ENCODE measurements at places on chromosomes 6 and 20.

DNA sequence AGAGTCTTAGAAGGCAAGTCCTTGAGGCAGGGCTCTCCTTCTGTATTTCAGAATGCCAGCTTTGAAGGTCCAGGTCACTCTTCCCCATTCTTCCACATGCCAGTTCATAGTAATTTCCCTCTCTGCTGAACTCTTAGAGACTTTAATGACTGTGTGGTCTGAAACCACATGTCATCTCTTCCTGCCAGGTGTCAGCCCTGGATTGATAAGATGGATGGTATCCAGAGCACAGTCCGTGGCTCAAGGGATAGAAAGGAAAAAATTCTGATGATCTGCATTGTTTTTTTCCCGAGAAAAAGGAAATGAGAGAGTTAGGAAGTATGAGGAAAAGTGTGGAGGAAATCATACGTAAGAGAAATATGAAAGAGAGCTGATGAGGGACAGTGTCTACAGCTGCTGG, 250.9 kb downstream of the TPBG start:
- no peak for DNase-seq

- DNase-seq = no peak
These were observed 147.1 kb downstream of the PRL start for GRCh38 chr6:22149501-22150367.

DNA sequence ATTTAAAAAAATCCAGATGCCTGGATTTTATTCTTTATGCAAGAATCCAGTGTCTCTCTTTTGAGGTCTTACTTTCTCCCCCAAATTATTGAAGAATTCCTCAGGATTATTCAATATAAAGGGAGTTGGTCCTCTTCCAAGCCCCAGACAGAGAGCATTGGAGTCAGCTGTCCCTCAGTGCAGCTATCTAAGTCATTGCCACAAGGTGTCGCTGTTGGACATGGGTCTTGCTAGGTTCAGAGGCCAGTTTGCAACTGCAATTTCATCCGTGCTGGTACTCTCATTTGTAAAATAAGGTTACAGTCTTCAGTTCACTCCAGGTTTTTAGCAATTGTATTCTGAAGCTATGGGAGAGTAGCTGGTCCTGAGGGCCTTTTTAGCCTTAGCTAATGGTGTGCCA, 27.8 kb downstream of the CCN2 start:
- DNase-seq = peak; percentile 67

GRCh38 chr6:15948930-15949900, 179.7 kb upstream of the MYLIP start:
- DNase-seq = peak; percentile 74

DNA sequence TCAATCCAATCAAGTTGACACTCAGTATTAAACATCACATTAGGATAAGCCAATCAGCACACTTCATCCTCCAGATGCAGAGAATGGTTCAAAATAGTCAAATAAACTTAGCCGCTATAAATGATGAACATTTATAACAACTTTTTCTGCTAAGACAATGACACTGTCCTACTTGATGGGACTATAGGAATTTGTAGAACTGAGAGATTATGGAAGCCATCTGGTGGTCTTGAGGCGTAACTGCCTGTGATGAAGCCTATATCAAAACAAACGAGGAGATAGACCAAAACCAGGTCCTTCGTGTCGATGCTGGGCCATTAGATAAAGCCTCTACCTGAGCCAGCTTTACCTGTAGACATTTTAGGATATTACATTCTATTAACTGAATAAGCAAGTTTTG, 631.1 kb downstream of the COL12A1 start:
- DNase-seq = no peak

DNA sequence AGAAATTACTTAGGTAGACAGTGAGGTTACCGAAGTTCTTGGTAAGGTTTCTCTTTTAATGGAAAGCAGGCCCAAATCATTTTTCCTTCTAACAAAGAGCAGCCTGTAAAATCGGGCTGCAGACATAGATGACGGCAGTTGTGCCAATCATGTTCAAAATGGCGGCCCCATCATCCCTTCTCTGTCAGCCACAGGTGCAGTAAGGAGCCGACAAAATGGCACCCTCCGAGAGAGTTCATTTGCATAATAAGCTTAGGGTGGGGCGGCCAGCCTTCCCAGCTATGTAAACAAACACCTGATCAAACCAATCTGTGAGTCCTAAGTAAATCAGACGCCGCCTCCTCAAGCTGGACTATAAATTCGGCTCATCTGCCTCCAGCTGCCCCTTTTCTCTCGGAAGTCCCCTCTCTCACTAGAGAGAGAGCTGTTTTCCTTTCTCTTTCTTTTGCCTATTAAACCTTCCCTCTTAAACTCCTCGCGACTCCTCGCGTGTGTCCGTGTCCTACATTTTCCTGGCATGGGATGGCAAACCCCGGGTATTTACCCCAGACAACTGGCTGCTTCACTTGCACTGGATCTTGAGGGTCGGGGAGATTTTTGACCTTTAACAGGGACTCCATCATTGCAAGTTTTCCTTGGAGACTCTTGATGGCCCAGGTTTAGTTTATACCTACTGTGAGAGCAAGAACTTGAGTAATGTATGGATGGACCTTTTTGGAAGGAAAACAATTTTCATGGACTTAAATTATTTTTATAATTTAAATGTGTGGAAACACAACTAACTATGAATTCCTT, 8.9 kb upstream of the DDR1 start:
- DNase-seq = peak; percentile 26

- no peak for DNase-seq
These were observed 19.8 kb downstream of the BFSP1 start for GRCh38 chr20:17511401-17511800.

GRCh38 chr6:75334266-75335040, 49.9 kb upstream of the TMEM30A start:
- DNase-seq = no peak

- DNase-seq = no peak
These were observed 41.8 kb downstream of the KCNS1 start for GRCh38 chr20:45059022-45059728.

DNA sequence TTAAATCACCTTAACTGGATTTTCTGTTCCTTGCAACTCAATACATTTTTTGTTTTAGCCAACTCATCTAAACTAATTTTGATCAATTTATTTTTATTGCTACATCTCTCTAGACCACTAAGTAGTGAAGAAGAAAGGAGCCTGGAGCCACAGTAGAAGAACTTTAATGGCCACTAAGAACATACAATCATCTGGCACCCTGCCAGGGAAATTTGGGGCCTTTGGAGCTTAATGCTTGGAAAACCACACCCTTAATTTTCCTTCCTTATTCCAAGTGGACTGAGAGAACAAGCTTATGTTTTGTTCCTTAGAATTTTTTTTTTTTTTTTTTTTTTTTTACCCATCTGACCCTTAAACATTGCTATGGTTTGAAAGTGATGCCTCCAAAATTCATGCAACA, 12.0 kb upstream of the GMDS start:
- no peak for DNase-seq

All from body of pancreas (tissue), 4 donors.